NCI-H2171 (cell line): ENCODE measurements at places on chromosomes 5 and 9.

- DNase-seq: no peak
Measured at GRCh38 chr5:154863291-154864080, 5.1 kb downstream of the CNOT8 start.

- no peak for DNase-seq
Measured at GRCh38 chr5:141982626-141983025, 13.7 kb downstream of the RNF14 start.

- no peak for DNase-seq
Measured at GRCh38 chr5:145852990-145853389, 17.8 kb upstream of the PRELID2 start.

GRCh38 chr5:60520451-60521227, 179.3 kb downstream of the DEPDC1B start:
- DNase-seq: no peak

- DNase-seq: no peak
Measured at GRCh38 chr5:157269165-157269671, 3.3 kb downstream of the CYFIP2 start.

DNA sequence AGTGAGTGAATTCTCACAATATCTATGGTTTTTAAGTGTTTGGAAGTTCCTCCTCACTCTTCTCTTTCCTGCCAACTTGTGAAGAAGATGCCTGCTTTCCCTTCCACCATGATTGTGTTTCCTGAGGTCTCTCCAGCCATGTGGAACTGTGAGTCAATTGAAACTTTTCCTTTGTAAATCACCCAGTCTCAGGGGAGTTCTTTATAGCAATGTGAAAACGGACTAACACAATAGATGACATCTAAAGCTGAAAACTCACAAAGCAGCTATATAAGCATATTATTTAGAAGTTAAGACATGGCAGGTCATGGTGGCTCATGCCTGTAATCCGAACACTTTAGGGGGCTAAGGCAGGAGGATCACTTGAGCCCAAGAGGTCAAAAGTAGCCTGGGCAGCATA, 130.2 kb downstream of the ARRDC3 start:
- DNase-seq: no peak

DNA sequence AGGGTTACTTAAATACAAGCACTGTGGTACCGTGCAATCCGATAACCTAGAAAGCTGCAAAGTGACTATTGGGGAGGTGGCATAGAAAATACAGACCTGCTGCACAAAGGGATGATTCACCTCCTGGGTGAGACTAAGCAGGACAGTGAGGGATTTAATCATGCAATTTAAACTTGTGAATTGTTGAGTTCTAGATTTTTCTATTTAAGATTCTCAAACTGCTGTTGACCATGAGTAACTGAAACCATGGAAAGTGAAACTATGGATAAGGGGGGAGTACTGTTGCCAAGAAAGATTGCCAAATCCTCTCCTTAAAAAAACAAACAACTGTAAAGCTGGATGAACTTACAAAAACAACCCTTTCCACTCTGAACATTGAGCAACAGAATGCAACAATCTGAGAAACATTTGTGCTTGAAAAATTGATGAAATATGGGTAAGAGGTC, 61.5 kb upstream of the NUDT12 start:
- no peak for DNase-seq

GRCh38 chr5:119276978-119277377, 78.8 kb upstream of the TNFAIP8 start:
- DNase-seq: no peak

DNA sequence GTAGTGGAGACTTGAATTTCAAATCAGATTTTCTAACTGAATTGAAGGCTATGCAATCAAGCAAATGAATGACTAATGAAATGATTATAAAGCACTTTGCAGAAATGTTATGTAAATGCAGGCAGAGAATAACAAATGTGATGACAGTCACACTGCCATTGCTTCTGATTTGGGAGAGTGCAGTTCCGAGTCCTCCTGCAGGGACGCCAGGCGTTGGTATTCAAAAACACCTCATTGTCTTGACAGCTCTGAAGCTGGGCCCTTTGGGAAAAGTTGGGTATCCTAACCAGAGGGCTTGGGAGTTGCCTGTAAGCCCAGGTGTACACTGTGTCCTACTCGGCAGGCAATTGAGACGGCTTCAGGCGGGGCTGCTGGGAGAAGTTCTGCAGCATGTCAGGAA, 57.9 kb downstream of the C5orf15 start:
- no peak for DNase-seq

DNA sequence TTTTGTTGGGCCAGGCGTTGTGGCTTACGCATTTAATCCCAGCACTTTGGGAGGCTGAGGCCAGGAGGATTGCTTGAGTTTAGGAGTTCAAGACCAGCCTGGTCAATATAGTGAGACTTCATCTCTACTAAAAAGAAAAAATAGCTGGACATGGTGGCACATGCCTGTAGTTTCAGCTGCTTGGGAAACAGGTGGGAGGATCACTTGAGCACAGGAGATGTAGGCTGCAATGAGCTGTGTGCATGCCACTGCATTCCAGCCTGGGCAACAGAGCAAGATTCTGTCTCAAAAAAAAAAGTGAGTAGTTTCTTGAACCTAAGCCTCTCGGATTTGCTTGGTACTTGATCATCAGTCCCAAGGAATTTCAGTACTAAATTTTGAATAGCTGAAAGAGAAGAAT, 26.9 kb downstream of the G3BP1 start:
- DNase-seq: no peak

DNA sequence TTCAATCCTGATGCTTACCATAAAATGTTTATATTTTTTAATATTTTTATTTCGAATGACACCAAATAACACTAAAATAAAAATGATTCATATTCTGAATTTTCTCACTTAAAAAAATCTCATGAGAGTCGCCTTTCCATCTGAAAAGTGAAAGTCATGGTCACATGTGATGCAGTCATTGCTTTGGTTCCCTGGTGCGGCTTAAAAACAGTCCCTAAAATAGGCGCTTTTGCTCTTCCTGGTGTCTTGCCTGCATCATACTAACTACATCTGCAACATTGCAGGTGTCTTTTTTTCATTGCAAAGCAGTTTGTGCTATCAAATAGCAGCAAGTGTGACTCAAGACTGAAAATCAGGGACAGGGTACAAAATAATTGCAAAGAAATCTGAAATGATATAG, 185.2 kb upstream of the NREP start:
- no peak for DNase-seq

DNA sequence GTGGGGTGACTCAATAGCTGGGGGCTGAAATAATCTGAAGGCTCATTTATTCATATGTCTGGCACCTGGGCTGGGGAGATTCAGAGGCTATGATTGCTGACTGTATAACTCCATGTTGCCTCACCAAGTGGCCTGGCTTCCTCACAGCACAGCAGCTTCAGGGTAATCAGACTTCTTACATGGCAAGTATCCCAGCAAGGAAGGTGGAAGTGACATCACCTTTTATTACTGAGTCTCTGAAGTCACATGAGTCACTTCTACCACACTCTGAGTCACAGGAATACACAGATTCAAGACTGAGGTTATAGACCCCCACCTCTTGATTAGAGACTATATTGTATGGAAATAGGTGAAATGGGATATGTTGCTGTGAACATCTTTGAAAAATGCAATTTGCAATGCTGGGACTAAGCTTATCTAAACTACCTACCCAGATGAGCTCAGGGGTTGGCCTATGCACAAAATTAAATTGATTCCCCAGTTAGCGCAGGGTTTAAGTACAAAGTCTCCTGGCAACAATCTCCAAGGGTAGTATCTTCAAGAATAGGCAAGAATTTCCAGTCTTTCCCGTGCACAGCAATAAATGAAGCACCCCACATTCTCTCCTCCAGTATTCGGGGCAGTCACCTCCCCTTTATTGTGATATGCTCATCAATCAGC, 553.1 kb downstream of the LRRC70 start:
- DNase-seq: no peak

DNA sequence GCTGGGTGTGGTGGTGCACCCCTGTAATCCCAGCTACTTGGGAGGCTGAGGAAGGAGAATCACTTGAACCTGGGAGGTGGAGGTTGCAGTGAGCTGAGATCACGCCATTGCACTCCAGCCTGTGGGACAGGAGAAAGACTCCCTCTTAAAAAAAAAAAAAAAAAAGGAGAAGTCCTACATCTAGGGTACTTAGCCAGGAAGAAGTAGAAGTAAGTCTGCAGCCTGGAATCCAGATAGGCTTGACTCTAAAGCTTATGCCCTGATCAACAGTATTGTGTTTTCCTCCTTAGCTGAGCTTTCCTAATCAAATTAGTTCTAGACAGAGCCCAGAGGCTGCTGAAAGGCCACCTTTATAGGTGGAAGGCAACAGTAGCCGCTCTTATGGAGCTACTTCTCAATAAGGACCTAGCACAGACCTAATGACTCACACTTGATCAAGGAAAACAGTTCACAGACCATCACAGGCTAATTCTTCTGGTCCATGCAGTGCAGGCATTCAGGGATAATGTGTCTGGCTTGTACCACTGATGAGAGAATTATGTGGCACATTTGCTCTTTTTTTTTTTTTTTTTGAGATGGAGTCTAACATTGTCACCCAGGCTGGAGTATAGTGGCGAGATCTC, 105.5 kb upstream of the KLF4 start:
- DNase-seq: no peak

- no peak for DNase-seq
Measured at GRCh38 chr9:8143677-8144076, 344.1 kb upstream of the DMAC1 start.

DNA sequence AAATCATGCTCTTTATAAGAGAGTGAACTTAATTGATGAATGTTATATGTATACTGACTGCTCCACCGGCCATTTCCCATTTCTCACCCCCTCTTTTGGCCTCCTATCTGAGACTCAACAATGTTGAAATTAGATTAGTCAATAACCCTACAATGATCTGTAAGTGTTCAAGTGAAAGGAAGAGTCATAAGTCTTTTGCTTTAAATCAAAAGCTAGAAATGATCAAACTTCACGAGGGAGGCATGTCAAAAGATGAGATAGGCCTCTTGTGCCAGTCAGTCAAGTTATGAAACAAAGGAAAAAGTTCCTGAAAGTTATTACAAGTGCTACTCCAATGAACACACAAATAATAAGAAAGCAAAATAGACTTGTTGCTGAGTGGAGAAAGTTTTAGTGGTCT, 83.1 kb downstream of the NLN start:
- no peak for DNase-seq

DNA sequence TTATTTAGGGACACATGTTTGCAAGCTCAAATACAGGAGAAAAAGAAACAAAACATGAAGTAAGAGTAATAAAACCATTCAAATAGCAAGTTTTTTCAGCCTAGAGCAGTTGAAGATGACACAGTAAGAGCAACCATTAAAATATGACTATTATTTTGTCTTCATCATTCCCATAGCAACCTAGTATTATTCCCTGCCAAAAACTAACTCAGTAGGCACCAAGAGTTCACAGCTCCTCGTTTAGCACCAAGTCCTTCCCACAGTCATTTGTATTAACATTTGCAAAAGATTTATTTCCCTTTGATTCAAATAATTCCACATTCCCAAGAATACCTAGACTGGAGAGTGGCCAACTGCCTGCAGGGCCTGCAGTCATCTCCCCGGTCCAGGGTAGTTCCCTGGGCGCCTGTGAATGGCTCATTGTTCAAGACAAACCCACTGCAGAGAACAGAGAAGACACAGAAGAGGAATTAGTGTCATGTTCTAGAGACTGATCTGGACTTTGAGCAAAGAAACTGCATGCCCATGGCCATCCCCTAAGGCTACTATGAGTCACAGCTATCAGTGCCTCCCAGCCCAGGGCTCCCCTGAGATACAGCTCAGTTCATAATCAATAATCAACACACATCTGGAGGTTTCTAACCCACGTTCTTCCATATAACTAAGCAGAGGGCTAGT, 139.1 kb upstream of the MAP3K1 start:
- no peak for DNase-seq

- DNase-seq: no peak
Measured at GRCh38 chr5:67073045-67073680, 123.4 kb downstream of the CD180 start.

GRCh38 chr9:110029956-110030480, 177.9 kb downstream of the C9orf152 start:
- no peak for DNase-seq

- DNase-seq: no peak
Measured at GRCh38 chr5:79963261-79964061, 27.6 kb downstream of the MTX3 start.

DNA sequence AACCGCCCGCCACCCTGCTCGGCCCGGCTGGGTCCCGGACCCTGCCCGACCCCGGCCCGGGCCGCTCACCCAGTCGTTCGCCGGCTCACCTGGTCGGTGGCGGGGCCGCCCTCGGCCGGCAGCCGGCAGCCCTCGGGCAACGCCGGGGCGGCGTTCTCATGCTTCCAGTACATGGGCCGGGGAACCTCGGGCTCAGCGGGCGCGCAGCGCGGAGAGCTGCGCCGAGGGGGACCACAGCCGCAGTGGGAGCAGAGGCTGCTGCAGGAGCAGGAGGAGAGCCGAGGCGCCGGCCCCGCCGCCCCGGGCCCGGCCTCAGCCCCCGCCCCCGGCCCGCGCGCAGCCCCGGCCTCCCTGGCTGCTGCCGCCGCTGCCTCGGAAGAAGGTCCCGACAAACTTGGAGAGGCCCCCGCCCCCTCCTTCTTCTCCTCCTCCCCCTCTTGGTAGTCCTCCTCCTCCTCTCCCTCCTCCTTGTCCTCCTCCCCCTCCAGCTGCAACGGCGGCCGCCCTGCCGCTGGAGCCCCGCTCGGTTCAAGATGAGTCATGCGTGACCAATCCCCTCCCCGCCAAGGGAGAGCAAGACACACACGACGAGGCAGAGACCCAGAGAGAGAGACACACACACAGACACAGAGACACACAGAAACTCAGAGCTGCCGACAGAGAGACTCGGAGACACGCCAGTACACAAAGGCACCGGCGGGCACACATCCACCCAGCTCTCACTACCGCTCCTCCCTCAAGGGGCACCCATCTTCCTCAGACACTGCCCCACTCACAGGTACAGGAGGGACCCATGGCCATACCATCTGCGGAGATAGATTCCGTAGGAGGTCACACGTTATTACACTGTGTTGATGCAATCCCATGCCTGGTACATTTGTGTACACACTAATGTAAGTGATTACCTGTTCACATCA, at the start of gene LHX6:
LHX6 (minus strand) TSS at position 390 of the 917 bp plus-strand sequence; CDS start at position 173, 217 bp downstream.
- peak; percentile 11 for DNase-seq

DNA sequence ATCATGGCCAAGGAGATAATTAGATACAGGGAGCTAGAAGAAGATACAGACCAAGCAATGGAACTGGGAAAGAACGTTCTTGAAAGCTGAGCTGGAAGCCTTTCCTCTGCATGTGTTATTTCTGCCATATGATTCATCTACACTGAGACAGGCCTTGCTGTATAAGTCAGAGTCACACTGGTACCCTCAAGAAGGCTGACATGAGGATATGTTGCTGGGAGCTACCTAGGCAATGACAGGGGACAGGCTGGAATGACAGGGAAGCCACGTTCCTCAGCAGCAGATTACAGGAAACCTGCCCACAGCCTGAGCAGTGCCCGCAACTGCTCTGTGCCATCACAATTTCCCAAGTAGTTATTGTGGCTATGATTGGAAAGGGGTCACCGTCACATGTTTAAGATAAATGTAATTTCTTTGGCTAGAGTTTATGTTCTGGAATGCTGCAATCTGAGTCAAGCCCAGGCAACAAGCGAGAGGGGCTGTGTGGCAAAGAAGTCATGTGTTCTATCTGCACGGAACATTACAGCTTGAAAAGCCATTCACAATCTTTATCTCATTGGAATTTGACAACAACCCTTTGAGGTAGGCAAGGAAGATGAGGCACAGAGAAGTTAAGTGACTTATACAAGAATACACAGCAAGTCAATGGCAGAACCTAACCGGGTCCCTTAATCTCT, 108.2 kb downstream of the TTLL11 start:
- DNase-seq: no peak

GRCh38 chr9:32783168-32783891, at the start of gene TMEM215:
Gene TMEM215 (plus strand): TSS chr9:32783540. CDS start chr9:32784184, 644 bp downstream.
- no peak for DNase-seq
